ENCODE measurements at places on chromosomes 2 and 18. TPM values are rescaled to one million over a fixed set of nuclear protein-coding genes. Genes with fewer than 3 reads are reported as not detected.
A peak's percentile ranks its signal among the peaks of the same experiment; 100 is the strongest.

The TNFRSF11A gene
- total RNA-seq = 2.7 TPM

The OXER1 gene
- total RNA-seq = 0.32 TPM

The EMX1 gene
- total RNA-seq = not detected

The ADGRF3 gene
- total RNA-seq = not detected

The SLC23A3 gene
- 14.2 TPM for total RNA-seq

The UBXN4 gene
- 14.8 TPM for total RNA-seq

GRCh38 chr2:68768951-68769350 lies 34.3 kb downstream of the ARHGAP25 start:
- peaks cover 19% of the 10 kb centered on the region for H3K4me1 ChIP-seq
- no peak overlapping the region for H3K27ac ChIP-seq
- no peak overlapping the region for H3K4me3 ChIP-seq
- DNase-seq = no peak
- no peaks in the 10 kb centered on the region for H3K27me3 ChIP-seq

DNA sequence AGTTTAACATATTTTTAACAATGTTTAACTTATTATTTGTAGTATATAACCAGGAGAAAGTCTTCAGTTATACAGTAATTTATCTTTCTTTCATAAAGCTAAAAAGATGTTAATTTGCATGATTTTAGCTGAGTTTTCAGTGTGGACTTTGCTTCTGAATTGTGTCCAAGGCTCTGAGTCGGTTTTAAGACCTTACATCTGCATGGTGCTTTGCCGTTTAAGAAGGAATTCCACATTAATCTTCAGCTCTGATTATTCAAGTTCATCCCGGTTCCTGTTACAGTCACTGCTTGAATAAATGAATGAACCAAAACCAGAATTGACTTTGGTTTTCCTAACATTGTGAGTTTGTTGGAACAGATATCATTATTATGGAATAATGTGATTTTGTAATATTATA lies 419.7 kb upstream of the RGPD4 start:
- H3K4me1 ChIP-seq = peaks cover 8% of the 10 kb centered on the region
- H3K27me3 ChIP-seq = no peaks in the 10 kb centered on the region
- H3K27ac ChIP-seq = no peak overlapping the region
- H3K4me3 ChIP-seq = no peak overlapping the region
- no peaks in the 10 kb centered on the region for H3K36me3 ChIP-seq

DNA sequence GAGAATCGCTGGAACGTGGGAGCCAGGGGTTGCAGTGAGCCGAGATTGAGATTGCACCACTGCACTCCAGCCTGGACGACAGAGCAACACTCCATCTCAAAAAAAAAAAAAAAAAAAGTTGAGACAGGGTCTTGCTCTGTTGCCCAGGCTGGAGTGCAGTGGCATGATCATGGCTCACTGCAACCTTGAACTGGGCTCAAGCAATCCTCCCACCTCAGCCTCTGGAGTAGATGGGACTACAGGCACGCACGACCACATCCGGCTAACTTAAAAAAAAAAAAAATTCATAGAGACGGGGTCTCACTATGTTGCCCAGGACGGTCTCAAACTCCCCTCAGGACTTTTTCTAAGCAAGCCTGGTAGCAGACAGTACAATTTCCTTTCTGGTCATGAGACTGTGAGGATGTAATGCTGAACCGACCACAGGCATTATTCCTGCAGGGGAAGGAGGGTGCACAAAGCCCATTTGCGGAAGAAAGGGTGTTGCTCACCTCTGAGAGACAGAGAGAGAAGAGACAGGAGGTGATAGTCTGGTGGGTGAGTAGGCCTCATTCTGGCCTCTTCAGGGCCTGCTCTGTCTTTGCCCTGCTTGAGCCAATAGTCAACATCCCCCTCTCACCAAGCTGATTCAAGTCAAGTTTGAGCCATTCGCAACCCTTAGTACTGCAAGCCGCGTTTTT lies 205.3 kb downstream of the ZFP36L2 start:
- no peaks in the 10 kb centered on the region for H3K4me1 ChIP-seq
- no peaks in the 10 kb centered on the region for H3K27me3 ChIP-seq
- H3K36me3 ChIP-seq = no peaks in the 10 kb centered on the region
- DNase-seq = no peak

DNA sequence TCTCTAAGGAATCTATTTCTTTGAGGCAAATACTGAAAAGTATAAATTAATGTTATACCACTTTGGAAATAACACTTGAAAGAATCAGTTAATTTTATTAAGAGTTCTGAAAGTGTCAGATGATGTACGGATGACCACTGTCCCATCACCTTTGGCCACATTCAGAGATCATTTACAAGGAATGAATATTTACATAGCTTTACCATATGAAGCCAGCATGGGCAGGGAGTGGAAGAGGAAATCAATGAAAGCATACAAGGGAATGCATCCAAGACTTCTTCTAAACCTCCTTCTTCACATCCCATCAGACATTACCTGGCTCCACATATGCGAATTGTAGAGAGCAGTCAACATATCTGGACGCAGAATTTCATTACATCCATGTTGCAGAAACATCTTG lies 123.4 kb downstream of the RIF1 start:
- H3K4me1 ChIP-seq = no peaks in the 10 kb centered on the region
- H3K36me3 ChIP-seq = no peaks in the 10 kb centered on the region
- H3K4me3 ChIP-seq = no peak overlapping the region

GRCh38 chr2:11867926-11868325 lies 121.5 kb downstream of the LPIN1 start:
- DNase-seq = no peak
- H3K4me3 ChIP-seq = no peak overlapping the region
- H3K36me3 ChIP-seq = no peaks in the 10 kb centered on the region

GRCh38 chr2:213733893-213734292 lies 449.6 kb downstream of the SPAG16 start:
- no peaks in the 10 kb centered on the region for H3K4me1 ChIP-seq
- H3K27me3 ChIP-seq = no peaks in the 10 kb centered on the region
- H3K27ac ChIP-seq = no peak overlapping the region
- no peak for DNase-seq
- no peak overlapping the region for H3K4me3 ChIP-seq

DNA sequence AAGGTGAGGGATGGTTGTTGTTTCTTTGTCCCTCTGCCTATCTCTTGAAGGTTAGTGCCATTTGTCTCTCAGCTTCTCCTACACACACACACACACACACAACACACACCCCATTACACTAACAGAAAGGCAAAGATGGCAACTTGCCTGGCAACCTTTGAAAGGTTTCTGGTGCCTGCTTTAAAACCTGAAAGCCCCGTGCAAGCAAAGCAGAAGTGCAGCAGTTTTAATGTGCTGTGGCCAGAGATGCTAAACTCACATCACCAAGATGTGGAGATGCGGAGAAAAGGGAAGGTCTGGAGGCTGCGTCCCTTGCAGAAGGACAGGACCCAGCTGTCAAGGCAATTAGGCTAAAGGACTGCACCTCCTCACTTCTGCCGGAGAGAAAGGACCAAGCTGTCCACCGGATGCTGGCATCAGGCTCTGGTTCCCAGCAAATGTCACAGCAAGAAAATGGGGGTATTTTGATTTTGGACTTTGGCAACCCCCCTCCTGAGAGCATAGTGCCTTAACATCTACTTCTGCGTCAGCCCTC lies 196.4 kb downstream of the ARL4C start:
- no peaks in the 10 kb centered on the region for H3K27me3 ChIP-seq
- H3K27ac ChIP-seq = no peak overlapping the region
- no peak overlapping the region for H3K4me3 ChIP-seq
- no peaks in the 10 kb centered on the region for H3K4me1 ChIP-seq
- no peak for DNase-seq
- no peaks in the 10 kb centered on the region for H3K36me3 ChIP-seq

GRCh38 chr2:113602869-113603466 lies 24.1 kb upstream of the RABL2A start:
- peak overlapping the region; percentile 84 for H3K27ac ChIP-seq
- H3K4me1 ChIP-seq = no peaks in the 10 kb centered on the region
- peak overlapping the region; percentile 78 for H3K4me3 ChIP-seq
- no peak for DNase-seq
- H3K36me3 ChIP-seq = no peaks in the 10 kb centered on the region

DNA sequence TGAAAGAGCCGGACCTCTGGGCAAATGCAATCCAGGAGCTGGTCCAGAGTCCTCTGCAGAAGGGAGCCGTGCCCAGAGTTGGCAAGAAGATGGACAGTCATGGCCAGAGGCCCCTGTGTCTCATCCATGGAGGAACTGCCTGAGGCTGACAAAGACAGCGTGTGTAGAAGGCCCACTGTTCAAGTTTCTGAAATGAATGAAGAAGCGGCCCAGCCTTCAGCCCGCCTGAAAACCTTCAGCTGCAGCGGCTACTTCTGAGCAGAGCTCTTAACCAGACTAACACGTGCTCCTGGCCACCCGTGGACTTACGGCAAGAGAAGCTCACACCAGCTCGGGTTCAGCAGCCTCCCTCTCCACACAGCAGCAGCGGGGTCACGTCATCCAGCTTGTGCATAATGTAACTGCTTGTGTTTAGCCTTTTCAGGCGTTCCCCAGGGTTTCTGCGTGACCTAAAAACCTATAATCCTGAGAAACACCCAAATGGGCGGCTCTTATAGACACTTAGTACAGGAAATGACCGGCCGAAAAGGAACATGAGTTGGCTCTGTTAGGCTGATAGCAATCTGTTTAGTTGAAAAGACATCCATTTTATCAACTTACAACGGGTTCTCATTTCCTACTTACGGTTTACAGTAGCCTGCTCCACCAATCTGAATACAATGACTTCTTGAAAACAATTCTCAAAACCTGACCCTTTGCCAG lies at the start of gene FAM124B:
FAM124B (minus strand) TSS at position 467 of the 702 bp plus-strand sequence; CDS start at position 128, 339 bp downstream.
- DNase-seq = peak; percentile 37
- no peaks in the 10 kb centered on the region for H3K36me3 ChIP-seq
- peak within 1 kb of the TSS; percentile 11 for H3K27ac ChIP-seq
- H3K4me1 ChIP-seq = no peaks in the 10 kb centered on the region

All from ascending aorta (tissue), 2 donors.